ENCODE measurements at places on chromosomes 5 and 9. TPM values are rescaled to one million over a fixed set of nuclear protein-coding genes. Genes with fewer than 3 reads are reported as not detected.

KYAT1 gene
- total RNA-seq = 14.4 TPM

PDCD1LG2 gene
- total RNA-seq = 1.5 TPM

OLFM1 gene
- 0.19 TPM for total RNA-seq

SLC22A4 gene
- 1.1 TPM for total RNA-seq

ZNF622 gene
- total RNA-seq = 40.7 TPM

LIX1 gene
- not detected for total RNA-seq

LHX3 gene
- not detected for total RNA-seq

MUSK gene
- not detected for total RNA-seq

DNA sequence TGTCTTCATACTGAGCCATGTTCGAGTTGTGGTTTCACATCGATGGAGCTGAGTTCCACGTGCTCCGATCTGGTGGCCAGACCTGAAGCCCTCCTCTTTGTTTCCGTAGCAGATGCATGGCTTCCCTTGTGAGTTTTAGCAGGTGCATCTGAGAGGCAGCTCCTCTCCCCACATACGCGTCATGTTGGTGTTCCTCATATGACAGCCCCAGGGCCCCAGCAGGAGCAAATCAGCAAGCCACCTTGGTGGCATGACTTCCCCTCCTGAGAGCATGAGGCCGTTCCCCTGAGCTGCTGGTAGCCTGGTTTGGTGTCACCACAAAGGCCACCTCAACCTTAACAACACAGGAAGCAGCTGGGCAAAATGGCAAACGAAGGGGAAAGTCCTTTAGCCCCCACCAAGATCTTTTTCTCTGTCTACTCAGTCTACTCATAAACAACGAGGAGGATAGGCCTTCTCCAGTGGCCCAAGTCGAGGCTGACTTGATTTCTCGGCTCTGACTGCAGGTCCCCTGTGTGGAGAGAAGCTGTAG, 5.9 kb downstream of the CYFIP2 start:
- peak; percentile 95 for DNase-seq

GRCh38 chr9:90801973-90802322, 329 bp downstream of the SYK start:
- DNase-seq = no peak

DNA sequence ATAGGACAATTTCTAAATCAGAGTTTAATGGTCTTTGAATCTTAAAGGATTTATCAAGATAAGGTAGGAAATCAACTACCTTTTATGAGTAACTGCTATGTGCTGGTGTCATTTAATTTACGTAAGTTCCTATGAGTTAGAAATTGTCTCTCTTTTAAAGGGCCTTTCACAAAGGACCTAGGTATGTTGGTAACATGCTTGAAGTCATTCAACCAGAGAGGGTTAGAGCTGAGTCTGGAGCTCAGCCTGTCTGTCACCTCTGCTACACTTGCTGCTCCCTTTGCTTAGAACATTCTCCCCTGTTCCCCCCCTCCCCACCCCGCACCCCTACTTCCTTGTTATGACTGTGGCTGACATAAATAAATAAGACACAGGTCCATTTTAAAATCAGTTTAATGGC, 190.3 kb upstream of the SEMA6A start:
- no peak for DNase-seq

GRCh38 chr5:57839025-57839424, 356.4 kb upstream of the ACTBL2 start:
- DNase-seq = no peak

GRCh38 chr5:84536797-84537196, 152.1 kb upstream of the EDIL3 start:
- DNase-seq = no peak

GRCh38 chr5:58961631-58962280, 378.9 kb downstream of the RAB3C start:
- no peak for DNase-seq

GRCh38 chr5:96079075-96079474, 117.4 kb upstream of the ELL2 start:
- DNase-seq = no peak

GRCh38 chr9:4118666-4119065, 181.2 kb downstream of the GLIS3 start:
- no peak for DNase-seq

- DNase-seq = no peak
Measured at GRCh38 chr5:137385064-137385463, 114.1 kb downstream of the SPOCK1 start.

DNA sequence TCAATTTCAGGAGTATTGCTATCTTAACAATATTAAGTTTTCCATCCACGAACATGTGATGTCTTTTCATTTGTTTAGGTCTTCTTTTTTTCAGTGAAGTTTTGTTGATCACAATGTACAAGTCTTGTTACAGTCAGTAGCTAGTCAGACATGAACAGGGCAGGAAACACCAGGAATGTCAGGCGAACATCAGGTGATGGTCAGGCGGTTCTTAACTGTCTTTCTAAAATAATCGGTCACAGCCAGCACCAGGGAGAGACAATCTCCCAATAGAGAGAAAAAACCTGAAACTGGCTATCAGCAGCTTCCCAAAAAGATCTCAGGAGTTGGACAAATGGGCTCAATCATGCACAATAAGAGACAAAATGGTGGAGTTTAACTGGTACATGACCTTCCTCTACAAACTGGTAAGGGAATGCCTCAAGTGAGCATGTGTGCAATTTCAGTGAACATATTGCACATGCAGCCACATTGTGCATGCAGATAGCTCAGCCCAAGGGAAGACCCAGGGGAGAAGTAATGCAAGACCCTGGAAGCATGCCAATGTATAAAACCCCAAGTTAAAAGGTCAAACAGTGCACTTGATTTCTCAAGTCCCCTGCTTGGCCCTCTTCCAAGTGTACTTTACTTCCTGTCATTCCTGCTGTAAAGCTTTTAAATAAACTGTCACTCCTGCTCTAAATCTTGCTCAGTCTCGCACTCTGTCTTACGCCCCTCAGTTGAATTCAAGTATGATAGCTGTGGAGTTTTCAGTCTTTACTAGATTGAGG, 176.1 kb upstream of the RASEF start:
- DNase-seq = no peak

GRCh38 chr5:7493081-7493480, 97.1 kb downstream of the ADCY2 start:
- DNase-seq = no peak

- DNase-seq = peak; percentile 63
Measured at GRCh38 chr9:121107029-121107428, 32.3 kb downstream of the CNTRL start.

DNA sequence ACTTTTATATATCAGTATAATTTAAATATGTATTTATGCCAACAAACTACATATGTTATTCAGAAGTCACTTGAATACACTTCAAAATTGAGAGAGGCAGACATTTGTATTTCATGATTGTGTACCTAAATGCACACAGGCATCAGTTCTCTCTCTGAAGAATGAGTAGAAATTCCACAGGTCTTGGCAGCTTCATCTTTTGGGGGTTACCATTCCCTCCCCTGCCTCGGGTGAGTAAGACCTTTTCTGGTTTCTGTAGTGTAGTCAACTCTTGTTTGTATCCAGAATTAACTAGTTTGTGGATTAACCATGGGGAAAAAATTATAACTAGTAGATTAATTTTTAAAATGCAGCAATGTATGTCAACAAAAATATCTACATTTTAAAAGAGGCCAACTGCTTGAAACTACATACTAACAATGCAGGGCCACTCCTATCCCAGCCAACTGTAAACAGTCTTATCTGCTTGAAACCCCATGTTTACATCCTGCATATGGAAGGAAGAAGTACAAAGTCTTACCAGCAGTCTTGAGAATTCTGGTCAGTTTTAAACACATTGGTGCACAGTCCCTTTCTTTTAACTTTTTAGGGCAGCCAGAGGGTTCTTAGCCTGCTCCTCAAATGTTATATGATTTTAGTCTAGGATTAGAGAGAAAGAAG, 339.6 kb upstream of the KIF2A start:
- no peak for DNase-seq

- DNase-seq = no peak
Measured at GRCh38 chr9:112170235-112170634, 4.9 kb downstream of the SUSD1 start.

GRCh38 chr9:116223926-116224325, 70.3 kb downstream of the PAPPA start:
- no peak for DNase-seq

DNA sequence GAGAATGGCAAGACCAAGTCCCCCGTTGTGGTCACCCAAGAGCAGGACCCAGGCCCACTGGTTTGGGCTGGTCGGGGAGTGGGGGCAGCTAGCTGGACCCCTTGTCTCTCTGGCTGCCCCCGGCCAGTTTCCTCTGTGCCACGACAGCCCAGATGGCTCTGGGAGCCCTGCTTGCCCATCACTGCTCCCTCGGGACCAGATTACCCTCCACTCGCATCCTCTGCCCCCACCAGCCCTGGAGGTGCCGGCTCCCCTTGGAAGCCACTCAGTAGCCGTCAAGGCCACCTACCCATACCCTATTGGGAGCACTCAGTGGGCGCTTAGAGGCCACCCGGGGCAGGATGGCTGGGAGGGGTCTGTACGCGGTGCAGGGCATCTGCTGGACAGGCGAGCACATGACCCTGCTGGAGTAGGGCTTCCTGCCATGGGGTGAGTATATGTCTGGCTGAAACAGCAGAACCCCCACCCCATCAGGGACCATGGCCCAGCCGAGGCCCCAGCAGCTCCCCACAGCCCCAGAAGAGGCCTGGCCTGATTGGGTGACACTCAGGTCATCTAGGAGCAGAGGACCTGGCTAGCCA, 70.0 kb downstream of the ZNF354C start:
- DNase-seq = no peak

DNA sequence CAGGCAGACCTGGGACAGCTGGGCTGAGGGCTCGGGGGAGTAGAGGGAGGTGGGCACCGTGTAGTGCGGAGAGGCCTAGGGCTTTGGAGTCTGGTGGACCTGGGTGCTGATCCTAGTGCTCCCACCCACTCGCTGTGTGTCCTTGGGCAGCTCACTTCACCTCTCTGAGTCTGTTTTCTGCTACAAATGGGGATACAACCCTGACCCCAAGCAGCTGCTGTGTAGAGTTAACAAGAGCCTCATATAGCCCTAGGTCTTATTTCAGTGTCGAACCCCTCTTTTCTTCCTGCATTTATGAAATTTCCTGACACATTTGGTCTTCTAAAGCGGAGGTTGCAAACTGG, 16.4 kb downstream of the ERGIC1 start:
- DNase-seq = no peak

GRCh38 chr5:39774605-39775004, 349.8 kb upstream of the DAB2 start:
- no peak for DNase-seq

- DNase-seq = no peak
Measured at GRCh38 chr9:87237336-87237735, 260.3 kb upstream of the DAPK1 start.

GRCh38 chr5:75037106-75037505, 15.3 kb downstream of the GCNT4 start:
- DNase-seq = no peak

- no peak for DNase-seq
Measured at GRCh38 chr9:97668485-97668884, 28.7 kb downstream of the XPA start.

- no peak for DNase-seq
Measured at GRCh38 chr5:62522811-62523210, 55.8 kb upstream of the LRRC70 start.

DNA sequence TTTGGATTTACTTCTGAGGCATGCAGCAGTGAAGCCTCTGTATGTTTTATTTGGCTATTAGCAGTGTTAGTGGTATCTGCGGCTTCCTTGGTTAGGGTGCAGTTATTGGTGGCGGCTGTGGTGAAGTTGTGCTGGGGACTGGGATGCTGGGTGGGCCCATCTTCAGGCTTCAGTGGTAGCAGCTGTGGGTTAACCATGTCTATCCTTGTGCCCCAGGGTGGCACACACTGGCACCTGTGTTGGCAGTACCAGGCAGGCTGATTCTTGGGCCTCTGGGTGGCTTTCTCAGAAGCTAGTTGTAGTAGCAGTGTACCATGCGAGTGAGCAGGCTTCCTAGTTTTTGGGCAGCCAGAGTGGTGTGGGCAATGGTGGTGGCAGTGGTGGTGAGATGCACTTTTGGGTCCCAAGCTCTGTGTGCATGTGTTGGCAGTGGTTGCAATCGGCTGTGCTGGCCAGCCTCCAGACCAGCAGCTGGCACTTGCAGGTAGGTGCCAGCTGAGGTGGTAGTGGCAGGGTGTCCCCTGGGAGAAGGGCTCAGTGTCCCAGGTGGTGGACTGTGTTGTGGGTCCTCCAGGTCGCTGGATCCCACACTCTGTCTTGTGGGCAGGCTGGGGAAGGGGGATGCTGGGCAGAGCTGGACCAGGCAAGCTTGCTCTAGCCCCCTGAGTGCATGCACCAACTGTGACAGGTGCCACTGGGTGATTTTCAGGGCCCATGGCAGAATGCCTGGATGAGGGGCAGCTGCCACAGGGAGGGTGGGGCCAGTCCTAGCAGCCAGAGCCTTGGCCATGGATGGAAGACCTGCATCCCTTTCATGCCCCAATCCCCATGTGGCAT, 13.6 kb downstream of the AHRR start:
- DNase-seq = no peak

GRCh38 chr5:149486726-149487635, 64.3 kb downstream of the CSNK1A1 start:
- no peak for DNase-seq
